Activated naive CD4-positive, alpha-beta T cell (primary cell): ENCODE measurements at places on chromosomes 5 and 9.

- DNase-seq, result no peak
Observed at GRCh38 chr9:96131825-96132224, 170.2 kb downstream of the HSD17B3 start.

DNA sequence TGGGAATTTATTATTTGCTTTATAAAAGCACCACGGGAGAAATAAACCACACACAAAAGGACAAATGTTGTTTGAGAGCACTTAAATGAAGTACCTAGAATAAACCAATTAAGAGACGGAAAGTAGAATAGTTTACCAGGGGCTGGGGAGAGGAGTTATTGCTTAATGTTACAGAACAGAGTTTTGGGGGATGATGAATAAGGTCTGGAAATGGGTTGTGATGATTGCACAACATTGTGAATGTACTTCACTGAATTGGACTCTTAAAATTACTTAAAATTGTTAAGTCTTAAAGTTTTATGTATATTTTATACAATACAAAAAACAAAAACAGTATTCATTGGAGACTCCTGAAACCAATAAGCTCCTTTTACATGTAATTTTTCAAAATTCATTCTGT is 1.5 kb downstream of the ZBTB43 start:
- DNase-seq, result no peak

DNA sequence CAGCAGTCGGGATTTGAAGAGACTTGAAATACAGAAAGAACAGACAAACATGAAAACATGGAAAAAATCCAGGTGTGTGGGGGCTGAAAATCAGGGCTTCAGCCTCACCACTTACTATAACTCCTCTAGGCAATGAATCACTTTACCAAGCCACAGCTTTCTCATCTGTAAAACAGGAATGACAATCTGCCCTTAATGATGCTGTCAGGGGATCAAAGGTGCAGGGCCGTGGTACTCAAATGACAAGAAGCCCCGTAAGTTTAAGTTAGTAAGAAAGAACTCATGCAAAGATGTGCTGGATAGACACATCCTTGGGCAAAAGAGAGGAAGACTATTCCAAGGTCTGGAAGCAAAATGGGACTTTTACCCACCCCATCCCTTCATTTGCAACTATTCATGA is 34.7 kb downstream of the FBXW2 start:
- no peak for DNase-seq

DNA sequence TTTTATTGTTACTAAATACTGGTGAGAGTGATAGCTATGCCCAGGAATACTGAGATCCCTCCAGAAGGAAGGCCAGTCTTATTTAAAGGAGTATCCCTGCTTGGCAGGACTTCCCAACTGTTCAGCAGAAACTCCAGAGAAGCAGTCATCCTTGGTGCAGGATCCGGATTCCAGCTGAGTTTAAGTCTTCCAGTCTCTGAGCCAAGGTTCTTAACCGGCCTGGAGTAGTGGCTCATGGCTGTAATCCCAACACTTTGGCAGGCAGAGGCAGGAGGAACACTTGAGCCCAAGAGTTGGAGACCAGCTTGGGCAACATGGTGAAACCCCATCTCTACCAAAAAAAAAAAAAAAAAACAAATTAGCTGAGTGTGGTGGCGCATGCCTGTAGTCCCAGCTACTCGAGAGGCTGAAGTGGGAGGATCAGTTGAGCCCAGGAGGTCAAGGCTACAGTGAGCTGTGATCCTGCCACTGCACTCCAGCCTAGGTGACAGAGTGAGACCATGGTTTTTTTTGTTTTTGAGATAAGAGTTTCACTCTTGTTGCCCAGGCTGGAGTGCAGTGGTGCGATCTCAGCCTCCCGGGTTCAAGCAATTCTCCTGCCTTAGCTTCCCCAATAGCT is 7.6 kb downstream of the NAIF1 start:
- no peak for DNase-seq

DNA sequence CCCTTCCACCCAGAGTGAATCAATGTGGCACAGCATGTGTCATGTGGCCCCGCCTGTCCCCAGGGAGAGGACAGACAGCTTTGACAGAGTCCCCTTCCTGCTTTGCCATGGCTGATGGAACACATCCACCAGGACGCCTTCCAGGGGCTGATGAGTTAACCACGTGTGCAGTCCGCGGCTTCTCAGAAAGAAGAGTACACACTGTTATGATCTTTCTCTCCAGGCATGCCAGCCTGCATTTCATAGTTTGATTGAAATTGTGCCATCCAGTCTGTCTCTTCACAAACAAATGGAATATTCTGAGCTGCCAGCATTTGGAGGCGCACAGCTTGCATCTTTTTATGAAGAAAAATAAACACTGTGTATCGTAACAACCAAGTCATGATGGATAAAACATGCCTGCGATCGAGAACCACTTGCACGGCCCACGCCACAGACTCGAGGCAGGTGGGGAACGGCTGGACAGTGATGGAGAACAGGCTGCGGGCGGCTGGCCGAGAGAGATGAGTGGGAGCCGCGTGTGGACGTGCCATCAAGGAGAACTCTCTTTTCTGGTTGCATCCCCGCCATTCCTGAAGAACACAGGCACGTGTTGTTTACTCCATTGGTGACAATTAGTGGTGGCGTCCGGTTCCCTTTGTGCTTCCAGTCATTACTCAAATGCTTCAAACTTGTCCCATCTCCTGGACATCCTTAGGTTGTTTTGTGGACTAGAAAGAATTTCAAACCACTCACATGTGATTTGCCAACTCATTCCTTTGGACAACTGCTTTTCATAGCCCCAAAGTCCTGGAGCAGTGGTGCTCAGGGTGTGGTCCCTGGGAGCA is 220.2 kb downstream of the AGTPBP1 start:
- no peak for DNase-seq

- DNase-seq, result no peak
Observed at GRCh38 chr9:132094314-132094791, 14.7 kb upstream of the MED27 start.

DNA sequence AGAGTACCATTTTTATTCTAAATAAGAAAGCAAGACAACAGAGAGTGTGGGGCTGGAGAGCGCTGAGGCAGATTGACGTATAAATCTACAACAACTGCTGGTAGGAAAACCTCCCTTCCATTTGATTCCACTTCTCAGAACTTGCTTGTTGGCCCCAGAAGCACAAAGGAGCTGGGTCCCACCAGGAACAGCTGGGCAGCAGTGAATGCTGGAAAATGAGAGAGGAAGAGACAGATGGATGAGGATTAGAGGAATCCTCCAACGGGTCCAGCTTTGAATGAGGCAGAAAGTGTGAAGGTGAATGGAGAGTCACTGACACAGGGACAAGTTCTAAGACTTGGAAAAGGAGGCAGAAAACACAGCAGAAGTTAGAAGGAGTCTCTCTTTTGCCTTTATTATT is 14.8 kb downstream of the TAS2R1 start:
- DNase-seq, result no peak

DNA sequence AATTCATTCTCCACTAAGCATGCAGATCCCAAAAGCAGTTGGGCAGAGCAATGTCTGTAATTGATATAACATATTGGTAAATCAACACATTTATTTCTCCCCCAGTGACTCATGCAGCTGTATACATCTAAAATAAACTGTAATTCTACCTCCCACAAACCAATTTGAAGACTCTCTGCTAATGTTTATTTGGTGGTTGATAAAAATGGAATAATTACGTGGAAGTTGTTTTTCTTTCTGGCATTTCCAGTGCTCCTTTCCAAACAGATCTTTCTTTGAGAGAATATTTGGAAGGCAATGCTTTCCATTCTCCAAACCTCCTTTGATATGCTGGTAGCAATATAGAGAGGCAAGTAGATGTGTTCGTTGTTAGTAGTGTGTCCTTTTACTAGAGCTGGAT is 194.7 kb downstream of the CHSY3 start:
- DNase-seq, result no peak

DNA sequence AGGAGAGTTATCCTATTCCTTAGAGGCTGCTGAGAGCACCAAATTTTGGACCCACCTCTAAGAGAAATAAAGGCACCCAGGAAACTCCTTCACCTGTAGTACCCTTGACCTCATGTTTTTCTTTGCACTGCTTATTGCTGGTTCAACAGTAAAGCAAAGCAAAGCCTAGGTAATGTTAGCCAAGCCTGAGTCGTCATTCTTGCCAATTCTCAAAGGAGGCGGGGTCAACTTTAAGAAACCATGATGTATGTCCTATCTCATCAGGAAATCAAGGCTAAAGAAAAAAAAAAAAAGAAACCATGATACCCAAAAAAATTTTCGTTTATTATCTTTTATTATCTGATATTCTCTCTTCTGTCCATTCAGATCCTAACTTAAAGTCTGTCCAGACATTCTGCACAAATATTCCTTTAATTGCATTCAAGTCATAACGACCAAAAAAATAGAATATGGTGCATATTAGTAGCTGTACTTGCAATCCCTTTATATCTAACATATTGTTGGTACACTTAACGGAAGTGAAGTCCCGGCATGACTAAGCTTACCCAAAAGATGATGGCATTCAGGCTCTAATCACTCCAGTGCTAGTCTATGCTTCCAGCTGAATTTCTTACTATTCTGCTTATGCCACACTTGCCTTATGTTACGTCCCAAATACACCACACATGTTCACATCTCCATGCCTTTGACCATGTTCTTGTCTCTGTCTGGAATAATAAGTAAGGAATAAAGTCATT is 1.8 kb downstream of the AUH start:
- DNase-seq, result no peak

DNA sequence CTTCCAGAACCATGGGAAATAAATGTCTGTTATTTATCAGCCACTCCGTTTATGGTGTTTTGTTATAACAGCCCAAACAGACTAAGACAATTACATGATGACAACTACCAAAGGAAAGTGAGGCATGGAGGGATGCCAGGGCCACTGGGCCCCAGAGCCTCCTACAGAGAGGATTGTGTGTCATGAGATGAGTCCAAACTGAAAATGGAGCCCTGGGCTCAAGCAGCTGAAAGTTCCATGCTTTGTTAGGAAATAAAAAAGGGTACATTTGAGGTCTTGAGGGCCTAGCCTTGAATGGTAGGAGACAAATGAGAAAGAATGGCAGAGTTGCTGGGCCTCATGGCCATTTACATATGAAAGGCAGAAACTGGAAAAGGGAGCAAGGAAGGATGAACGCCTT is 586.5 kb downstream of the CETN3 start:
- DNase-seq, result no peak

GRCh38 chr9:35102465-35102768 is 514 bp downstream of the STOML2 start:
- DNase-seq, result no peak
